Stomach (tissue), 19 donors: ENCODE measurements at places on chromosomes 16 and 17. TPM values are rescaled to one million over a fixed set of nuclear protein-coding genes. Genes with fewer than 3 reads are reported as not detected.
A peak's percentile ranks its signal among the peaks of the same experiment; 100 is the strongest.

DNA sequence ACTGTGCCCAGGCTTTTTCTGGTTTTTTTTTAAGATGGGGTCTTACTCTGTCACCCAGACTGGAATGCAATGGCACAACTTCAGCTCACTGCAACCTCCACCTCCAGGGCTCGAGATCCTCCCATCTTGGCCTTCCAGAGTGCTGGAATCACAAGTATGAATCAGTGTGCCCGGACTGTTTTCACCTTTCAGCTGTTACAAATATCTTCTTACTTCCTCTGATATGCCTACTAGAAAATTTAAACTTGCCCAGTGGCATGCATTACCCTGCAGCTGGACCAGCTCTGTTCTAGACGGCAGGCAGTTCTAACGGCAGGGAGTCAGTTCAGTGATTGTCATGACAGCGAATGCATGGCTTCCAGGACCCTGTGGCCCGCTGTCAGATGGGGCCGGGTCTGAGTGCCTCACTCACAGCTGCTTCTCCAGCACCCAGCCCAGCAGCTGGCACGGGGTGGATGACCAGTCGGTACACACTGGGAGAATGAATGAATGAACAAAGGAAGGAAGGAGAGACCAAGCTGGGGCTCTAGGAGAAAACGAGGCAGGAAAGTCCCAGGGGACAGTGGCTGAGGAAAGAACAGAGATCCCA, 28.0 kb upstream of the LITAF start:
- DNase-seq = no peak

DNA sequence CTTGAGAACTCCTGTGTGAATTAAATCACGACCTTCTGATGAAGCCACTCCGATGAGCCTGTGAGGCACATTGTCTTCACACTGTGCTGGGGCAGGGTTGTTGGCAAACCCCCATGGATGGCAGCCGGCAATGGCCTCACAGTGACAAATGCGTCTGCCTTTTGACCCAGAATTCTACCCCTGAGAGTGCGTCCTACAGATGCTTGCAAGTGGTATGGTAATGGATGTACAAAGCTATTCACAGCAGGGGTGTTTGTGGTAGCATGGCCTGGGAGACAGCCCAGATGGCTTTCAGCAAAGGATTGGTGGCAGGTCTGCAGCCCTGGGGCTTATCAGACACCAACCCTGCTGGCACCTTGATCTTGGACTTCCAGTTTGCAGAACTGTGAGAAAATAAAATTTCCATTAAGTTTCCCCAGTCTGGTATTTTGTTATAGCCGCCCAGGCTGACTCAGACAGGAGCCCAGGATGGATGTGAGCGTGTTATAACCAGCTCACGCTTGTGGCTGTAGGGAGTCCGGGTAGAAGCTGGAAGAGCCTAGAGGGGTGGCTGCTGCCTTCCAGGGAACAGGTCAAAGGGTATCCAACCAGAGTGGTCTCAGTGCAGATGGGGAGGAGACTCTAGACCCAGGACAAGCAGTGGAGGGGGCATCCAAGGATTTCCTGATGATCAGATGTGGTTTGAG, 10.1 kb downstream of the AFMID start:
- DNase-seq = no peak

DNA sequence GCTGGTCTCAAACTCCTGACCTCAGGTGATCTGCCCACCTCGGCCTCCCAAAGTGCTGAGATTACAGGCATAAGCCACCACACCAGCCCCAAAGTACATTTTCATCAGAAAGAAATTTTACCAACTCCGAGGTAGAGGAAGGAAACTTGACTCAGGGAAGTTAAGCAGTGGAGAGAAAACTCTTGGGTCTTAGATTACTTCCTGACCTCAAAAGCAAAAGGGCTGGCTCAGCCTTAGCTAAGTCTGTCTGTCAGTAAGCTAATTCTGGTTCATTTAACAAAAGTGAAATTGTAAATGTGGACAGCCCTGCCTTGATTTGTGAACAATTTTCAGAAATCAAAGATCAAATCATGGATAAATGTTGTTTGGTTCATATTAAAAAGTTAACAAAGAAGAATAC, 30.6 kb downstream of the MAP2K6 start:
- no peak for DNase-seq

- no peak for DNase-seq
These were observed 5.2 kb downstream of the EPOP start for GRCh38 chr17:38669520-38669919.

GRCh38 chr16:53061256-53061655, 6.5 kb downstream of the CHD9 start:
- DNase-seq = no peak

- DNase-seq = no peak
These were observed 41.6 kb downstream of the MAPT start for GRCh38 chr17:45935710-45936509.

- peak; percentile 70 for DNase-seq
These were observed 36.2 kb downstream of the USP10 start for GRCh38 chr16:84735849-84736586.

- peak; percentile 70 for DNase-seq
These were observed 82.5 kb downstream of the ZDHHC7 start for GRCh38 chr16:84928679-84929420.

GRCh38 chr17:35816723-35817122, 7.4 kb downstream of the TAF15 start:
- no peak for DNase-seq

DNA sequence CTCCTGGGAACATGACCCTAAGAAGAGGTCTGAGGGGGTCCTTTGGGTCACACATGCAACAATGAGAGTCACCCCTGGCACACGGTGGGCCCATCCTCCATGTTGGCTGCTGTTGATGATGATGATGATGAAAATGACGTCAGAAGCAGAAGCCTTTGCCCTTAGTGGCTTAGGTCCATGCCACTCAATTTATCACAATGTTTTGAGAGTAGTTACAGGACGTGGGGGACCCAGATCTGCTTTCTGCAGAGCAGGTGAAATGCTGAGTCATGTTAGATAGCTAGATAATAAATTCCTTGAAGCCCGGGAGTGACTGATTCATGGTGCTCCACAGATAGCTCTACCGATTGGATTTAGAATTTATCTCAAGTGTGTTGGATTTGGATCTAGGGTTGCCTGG, 53.9 kb downstream of the VPS35L start:
- no peak for DNase-seq

DNA sequence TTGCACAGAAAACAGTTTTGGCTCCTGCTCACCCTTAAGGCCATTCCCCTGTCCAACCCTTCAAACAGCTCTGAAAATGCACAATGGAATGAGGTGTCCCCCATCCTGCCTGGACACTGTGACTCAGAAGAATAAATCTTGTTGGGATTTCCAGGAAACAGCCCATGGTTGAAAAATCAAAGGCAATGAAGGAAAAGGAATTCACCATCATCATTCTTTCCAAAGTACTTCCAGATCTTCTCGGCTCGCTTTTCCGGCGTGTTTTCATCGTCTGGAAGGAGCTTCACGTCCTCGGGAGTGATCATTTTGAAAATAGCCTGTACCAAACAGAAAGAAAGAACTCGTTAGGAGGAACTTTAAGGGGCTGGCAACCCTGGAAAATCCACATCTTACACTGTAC, 4.3 kb downstream of the RCVRN start:
- DNase-seq = peak; percentile 63

DNA sequence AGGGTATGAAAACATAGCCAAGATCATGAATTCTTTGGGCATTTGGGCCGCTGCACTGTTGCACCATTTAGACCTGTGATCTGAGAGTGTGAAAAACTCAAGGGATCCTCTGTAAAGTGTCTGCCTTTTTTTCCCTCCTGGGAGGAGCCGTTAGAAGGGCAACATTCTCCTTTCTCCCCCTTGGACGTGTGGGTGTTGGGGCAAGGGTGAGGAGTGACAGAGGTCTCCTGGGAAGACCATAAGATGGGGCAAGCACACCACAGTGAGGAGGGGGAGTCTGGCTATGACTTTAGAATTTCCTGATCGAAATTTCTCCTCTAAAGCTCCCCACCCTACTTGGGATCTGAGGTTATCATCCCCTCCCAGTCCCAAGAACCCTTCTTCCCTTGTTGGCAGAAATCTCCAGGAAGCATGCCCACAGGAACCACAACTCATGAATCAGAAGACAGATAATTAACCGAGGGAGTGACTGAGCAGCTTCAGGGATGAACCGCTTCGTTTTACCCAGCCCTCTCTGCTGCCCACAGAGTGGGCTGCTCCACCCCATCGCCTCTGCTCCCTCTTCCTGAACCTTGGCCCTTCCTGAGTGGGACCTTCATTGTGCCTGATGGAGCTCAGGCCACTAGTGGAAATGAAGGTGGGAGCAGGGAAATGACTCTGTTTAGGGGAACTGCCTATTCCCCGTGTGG, 4.2 kb downstream of the ITGB3 start:
- DNase-seq = no peak

GRCh38 chr17:39153599-39154051, 2.2 kb upstream of the PLXDC1 start:
- peak; percentile 96 for DNase-seq

GRCh38 chr17:73595479-73595878, 48.8 kb downstream of the SDK2 start:
- DNase-seq = peak; percentile 31

DNA sequence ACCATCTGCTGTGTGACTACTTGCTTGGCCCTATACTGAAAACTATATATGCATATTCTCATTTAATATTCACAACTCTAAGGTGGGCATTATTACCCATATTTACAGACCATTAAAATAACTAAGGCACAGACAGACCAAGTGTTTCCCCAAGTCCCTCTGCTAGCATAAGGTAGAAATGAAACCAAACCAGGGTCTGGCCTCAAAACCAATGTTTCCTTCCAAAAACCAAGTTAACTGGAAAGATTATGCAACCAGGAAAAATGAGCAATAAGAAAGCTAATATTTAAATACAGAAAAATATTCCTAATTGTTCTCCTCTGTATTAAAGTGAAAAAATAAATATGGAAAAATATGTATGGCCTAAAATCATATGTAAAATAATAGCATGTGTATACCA, 50.1 kb downstream of the XPO6 start:
- no peak for DNase-seq

- no peak for DNase-seq
These were observed 204.8 kb upstream of the COX10 start for GRCh38 chr17:13864521-13864920.

GRCh38 chr17:39187152-39187830, 10.2 kb downstream of the CACNB1 start:
- DNase-seq = peak; percentile 9

DNA sequence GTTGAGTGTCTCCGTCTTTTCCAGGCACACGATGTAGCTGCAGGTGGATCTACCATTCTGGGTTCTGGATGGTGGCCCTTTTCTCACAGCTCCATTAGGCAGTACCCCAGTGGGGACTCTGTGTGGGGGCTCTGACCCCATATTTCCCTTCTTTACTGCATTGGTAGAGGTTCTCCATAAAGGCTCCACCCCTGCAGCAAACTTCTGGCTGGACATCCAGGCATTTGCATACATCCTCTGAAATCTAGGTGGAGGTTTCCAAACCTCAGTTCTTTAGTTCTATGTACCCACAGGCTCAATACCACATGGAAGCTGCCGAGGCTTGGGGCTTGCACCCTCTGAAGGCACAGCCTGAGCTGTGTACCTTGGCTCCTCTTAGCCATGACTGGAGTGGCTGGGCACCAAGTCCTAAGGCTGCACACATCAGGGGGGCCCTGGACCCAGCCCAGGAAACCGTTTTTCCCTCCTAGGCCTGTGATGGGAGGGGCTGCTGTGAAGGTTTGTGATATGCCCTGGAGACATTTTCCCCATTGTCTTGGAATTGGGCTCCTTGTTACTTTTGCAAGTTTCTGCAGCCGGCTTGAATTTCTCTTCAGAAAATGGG, 14.0 kb downstream of the ABCC1 start:
- DNase-seq = no peak

WNT3 gene
- total RNA-seq = 0.14 TPM

USP43 gene
- 30.1 TPM for total RNA-seq

MT1H gene
- 33.8 TPM for total RNA-seq

CPHXL2 gene
- total RNA-seq = not detected

BCL6B gene
- 1.3 TPM for total RNA-seq

LRRC37A gene
- not detected for total RNA-seq
